ENCODE measurements at places on chromosomes 16 and 17.

- DNase-seq = no peak
Measured at GRCh38 chr16:59593194-59593661, 859.1 kb upstream of the GOT2 start.

- peak; percentile 25 for DNase-seq
Measured at GRCh38 chr17:40063187-40063771, 514 bp downstream of the THRA start.

- no peak for DNase-seq
Measured at GRCh38 chr17:1474402-1475189, 17.9 kb downstream of the MYO1C start.

DNA sequence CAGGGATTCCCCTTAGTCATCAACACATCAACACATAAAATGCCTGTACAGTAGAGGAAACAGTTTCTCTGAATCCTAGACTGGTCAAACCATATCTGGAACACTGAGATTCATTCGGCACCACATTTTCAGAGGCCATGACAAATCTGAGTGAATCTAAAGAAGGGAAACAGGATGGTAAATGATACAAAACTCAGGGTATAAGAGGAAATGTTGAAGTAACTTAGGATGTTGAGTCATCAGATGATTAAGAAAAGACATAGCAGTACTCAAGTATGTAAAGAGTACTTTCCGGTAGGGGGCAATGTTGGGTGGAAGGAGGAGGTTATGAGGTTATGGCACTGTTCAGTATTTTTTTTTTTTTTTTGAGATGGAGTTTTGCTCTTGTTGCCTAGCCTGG is 358.5 kb upstream of the PMFBP1 start:
- DNase-seq = no peak

DNA sequence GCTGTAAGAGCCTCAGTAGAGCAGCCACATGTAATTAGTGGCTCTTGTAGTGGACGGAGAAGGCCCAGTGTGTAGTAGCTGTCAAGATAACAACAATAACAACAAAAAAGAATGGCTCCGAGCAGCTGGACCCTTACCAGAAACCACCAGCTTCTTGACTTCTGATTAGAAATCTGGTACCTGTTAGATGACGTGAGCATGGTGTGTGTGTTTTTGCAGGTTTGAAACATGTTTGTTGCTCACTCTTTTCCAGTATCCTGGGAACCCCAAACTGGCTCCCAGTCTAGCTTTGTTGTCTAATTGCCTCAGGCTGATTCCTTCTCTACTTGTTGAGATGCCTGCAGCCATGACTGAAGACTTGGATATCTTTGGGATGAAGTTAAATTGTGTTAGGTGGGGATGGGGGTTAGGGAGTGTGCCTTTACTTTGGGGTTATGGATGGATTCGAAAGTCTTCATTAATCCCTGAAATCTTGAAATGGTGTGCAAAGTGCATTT is 21.0 kb downstream of the IGF2BP1 start:
- DNase-seq = no peak

DNA sequence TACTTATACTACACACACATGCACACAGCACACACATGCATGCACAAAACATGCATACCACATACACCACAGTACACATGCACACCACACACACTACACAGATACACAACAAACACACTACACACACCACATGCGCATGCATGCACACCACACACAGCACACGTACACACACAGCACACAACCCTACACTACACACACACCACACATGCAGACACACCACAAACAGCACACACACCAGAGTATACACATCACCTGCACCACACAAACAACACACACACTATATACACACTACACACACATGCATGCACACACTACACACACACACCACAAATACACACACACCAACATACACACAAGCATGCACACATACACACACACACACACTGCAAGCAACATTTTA is 166.8 kb downstream of the AHSP start:
- no peak for DNase-seq
